ENCODE measurements at places on chromosomes 7 and 10.

GRCh38 chr7:95209788-95210187 is 114.5 kb downstream of the PON1 start:
- DNase-seq, result no peak

GRCh38 chr7:151432658-151433521 is 7.1 kb downstream of the CRYGN start:
- DNase-seq, result no peak

GRCh38 chr7:26105236-26105635 is 46.8 kb upstream of the NFE2L3 start:
- DNase-seq, result no peak

DNA sequence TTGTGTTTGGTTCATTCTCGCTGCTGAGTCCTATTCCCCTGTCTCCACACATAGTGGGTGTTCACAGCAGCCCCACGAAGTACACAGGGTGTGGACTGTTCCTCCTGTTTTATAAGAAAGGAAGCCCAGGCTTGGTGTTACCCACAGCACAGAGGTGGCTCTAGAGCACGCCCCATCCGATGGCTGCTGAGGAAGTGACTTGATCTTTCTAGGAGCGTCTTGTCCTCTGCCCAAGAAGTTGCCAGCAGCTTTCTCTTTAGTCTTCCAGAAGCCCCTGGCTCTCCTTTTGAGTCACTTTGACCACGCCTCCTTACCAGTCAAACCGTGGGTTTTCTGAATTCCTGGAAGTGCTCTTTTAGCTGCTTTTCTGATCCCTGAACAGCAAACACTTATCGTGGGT is 94.0 kb downstream of the GRK5 start:
- DNase-seq, result no peak

- DNase-seq, result no peak
These were observed 88.6 kb downstream of the SPAG6 start for GRCh38 chr10:22433875-22434274.

DNA sequence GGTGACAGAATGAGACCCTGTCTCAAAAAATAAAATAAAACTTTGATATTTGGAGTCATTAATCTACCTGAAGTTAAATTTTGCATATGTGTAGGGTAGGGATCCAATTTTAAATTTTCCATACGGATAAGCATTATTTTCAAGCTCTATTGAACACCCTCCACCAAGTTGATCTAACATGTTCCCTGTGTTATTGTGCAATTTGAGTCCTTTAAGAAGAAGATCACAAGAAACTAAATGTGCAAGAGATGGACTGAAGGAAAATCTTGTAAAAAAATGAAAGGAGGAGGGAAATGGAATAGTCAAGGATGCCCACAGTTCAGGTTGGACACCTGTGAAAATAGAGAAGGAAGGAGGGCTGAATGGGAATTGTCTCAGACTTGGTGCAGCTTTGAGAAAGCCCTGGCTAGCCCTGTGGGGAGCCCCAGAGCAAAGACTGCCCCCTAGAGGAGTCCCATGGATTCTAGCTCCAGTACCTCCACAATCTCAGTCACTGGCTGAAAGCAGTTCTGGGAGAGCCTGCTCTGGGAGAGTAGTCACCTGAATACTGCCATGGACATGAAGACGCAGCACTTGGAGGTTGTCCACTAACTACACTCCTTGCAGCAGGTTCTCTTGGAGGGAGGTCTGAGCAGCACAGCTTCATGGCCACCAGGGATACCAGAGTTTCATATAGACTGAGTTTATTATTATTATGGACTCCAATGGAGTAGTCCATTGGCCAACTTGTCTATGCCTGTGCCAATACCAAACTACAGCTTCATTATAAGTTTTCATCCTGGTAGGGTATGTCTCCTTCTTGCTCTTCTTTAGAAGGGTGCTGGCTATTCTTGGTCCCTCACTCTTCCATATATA is 5.7 kb upstream of the TIAL1 start:
- peak; percentile 31 for DNase-seq

DNA sequence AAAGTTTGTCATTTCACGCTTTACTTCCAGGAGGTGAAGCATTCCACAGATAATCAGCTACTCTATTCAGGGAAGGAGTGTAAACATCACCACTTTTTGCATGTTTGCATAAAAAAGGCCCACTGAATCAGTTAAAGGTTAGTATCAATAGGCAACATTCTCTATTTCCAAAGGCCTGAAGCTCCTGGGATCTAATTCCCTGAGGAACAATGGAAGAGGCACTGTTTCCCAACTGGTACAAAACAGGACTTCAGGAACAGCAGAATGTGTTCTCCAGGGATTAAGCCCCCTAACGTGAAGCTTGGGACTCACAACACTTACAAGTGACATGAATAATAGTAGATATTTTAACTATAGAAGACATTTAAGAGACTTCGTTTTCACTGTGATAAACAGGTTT is 6.1 kb downstream of the LRRN3 start:
- no peak for DNase-seq

GRCh38 chr10:110498087-110498981 is 627 bp downstream of the DUSP5 start:
- no peak for DNase-seq

GRCh38 chr7:32476816-32477648 is 13.1 kb downstream of the LSM5 start:
- DNase-seq, result no peak

GRCh38 chr7:148918058-148918596 is 34.0 kb upstream of the EZH2 start:
- no peak for DNase-seq

DNA sequence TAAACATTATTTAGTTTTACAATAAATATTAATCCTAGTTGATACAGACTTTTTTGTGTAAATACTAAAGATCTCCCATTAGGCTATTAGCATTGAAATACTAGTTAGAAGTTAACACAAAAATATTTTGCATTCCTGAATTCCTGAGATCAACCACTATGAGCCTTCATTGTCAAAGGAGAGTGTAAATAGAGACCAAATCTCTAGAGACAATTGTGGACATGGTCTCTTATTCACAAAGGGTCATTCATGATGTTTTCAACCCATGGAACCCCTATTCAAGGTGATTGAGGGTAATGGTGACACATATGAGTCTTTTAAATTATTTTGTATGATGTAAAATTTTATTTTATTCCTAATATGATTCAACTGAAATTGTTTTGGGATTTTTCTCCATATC is 1454.8 kb upstream of the LRRTM3 start:
- no peak for DNase-seq

- DNase-seq, result no peak
These were observed 73.5 kb downstream of the TFPI2 start for GRCh38 chr7:93817004-93817403.

DNA sequence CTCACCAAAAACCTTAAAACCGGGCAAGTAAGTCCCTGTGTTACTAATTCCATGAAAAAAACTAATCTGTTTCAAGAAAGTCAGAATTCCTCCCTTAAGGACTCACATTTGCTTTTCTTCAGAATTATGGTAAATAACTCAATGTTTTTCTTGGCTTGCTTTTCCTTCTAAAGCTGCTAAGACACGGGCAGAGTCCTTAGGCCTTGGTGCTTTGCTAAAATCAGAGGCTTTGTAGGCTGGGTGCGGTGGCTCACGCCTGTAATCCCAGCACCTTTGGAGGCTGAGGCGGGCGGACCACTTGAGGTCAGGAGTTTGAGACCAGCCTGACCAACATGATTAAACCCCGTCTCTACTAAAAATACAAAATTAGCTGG is 32.0 kb downstream of the GNA12 start:
- DNase-seq, result no peak

DNA sequence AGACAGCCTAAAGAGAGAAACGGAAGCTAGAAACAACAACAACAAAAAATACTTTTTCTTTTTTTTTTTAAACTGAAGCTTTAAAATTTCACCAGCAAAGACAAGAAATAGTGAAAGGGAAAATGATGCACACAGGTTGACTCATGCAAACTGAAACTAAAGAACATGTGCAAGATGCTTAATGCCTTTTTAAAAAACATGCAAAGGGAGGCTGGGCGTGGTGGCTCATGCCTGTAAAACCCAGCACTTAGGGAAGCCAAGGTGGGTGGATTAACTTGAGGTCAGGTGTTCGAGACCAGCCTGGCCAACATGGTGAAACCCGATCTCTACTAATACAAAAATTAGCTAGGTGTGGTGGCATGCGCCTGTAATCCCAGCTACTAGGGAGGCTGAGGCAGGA is 15.1 kb upstream of the CUBN start:
- DNase-seq, result no peak

GRCh38 chr7:4204513-4205165 is 477.5 kb upstream of the FOXK1 start:
- DNase-seq, result no peak

Measured in HepG2 (cell line).